Karpas-422 (cell line): ENCODE measurements at places on chromosomes 7 and 10. TPM values are rescaled to one million over a fixed set of nuclear protein-coding genes. Genes with fewer than 3 reads are reported as not detected.

Gene CCDC71L
- 18.7 and 31.0 TPM in 2 replicates for total RNA-seq

DNA sequence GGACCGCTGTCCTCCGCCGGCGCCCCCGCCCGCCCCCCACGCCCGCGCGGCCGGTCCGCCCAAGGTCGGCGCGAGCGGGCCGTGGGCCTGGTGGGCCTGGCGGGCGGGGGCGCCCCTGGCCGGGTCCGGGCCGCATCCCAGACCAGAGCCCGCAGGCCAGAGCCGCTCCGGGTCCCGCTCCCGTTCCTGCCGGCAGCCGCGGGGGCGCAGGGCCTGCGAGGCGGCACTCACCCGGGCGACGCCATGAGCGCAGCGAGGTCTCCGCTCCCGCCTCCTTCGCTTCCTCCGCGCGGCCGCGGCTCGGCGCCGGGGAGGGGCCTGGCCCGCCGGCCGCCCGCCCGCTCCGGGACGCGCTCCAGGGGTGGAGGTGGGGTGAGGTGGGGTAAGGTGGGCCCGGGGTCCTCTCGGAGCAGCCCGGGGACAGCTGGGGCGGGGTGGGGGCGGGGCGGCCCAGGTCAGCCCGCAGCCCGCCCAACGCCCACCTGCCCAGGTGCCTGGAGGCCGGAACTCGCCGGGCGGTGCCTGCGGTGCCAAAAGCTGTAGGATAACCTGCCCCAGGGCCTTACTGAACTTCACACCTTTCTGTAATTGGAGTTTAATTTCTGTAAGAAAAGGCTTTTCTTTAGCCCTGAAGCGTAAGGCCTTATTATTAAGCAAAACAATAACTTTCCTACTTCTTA, at the start of gene URGCP:
Gene URGCP, minus strand, starts transcription at position 266 of the 680 bp plus-strand sequence. Its CDS starts 21 bp downstream, at position 245.
- H3K27ac ChIP-seq, result peak within 1 kb of the TSS; percentile 40; the same call in 1 of the 2 replicates
- no peaks in the 10 kb centered on the region for H3K27me3 ChIP-seq
- H3K4me1 ChIP-seq, result peaks cover 25% of the 10 kb centered on the region
- no peaks in the 10 kb centered on the region for H3K36me3 ChIP-seq
- DNase-seq, result peak; percentile 82
- H3K4me3 ChIP-seq, result peak within 1 kb of the TSS; percentile 75

GRCh38 chr10:63478564-63478963, 12.8 kb upstream of the JMJD1C start:
- no peak overlapping the region for H3K4me3 ChIP-seq
- H3K36me3 ChIP-seq, result no peaks in the 10 kb centered on the region
- DNase-seq, result no peak
- peaks cover 11% of the 10 kb centered on the region for H3K4me1 ChIP-seq

Gene ACSL5
- total RNA-seq, result 55.6 and 63.6 TPM in 2 replicates

GRCh38 chr7:19116121-19117090, 1.0 kb downstream of the TWIST1 start:
- H3K36me3 ChIP-seq, result no peaks in the 10 kb centered on the region
- no peak for DNase-seq
- no peak overlapping the region for H3K27ac ChIP-seq
- no peaks in the 10 kb centered on the region for H3K4me1 ChIP-seq

GRCh38 chr10:15245530-15245929, 77.0 kb upstream of the NMT2 start:
- no peak overlapping the region for H3K4me3 ChIP-seq
- H3K27me3 ChIP-seq, result no peaks in the 10 kb centered on the region
- H3K4me1 ChIP-seq, result no peaks in the 10 kb centered on the region
- no peak overlapping the region for H3K27ac ChIP-seq
- DNase-seq, result peak; percentile 75
- H3K36me3 ChIP-seq, result no peaks in the 10 kb centered on the region

Gene CH25H
- total RNA-seq, result not detected in 2 replicates

Gene BAMBI
- total RNA-seq, result not detected in 2 replicates

GRCh38 chr10:84333864-84334451, 5.6 kb downstream of the CCSER2 start:
- no peak overlapping the region for H3K27ac ChIP-seq
- peaks cover 14% of the 10 kb centered on the region for H3K4me1 ChIP-seq
- H3K36me3 ChIP-seq, result no peaks in the 10 kb centered on the region
- no peak overlapping the region for H3K4me3 ChIP-seq
- peak; percentile 54 for DNase-seq
- H3K27me3 ChIP-seq, result no peaks in the 10 kb centered on the region

Gene CLCN1
- not detected in 2 replicates for total RNA-seq

- H3K4me3 ChIP-seq, result no peak overlapping the region
- no peak for DNase-seq
- no peaks in the 10 kb centered on the region for H3K36me3 ChIP-seq
- no peak overlapping the region for H3K27ac ChIP-seq
Observed at GRCh38 chr10:19944911-19945663, 128.9 kb downstream of the PLXDC2 start.

GRCh38 chr10:90857635-90858460, at the start of gene HTR7:
Gene HTR7 (minus strand): TSS chr10:90858039. CDS start chr10:90857671, 368 bp downstream.
- no peaks in the 10 kb centered on the region for H3K27me3 ChIP-seq
- no peak within 1 kb of the TSS; the same call in 1 of the 2 replicates for H3K4me3 ChIP-seq
- no peak for DNase-seq
- no peaks in the 10 kb centered on the region for H3K4me1 ChIP-seq
- H3K36me3 ChIP-seq, result no peaks in the 10 kb centered on the region
- H3K27ac ChIP-seq, result no peak within 1 kb of the TSS

DNA sequence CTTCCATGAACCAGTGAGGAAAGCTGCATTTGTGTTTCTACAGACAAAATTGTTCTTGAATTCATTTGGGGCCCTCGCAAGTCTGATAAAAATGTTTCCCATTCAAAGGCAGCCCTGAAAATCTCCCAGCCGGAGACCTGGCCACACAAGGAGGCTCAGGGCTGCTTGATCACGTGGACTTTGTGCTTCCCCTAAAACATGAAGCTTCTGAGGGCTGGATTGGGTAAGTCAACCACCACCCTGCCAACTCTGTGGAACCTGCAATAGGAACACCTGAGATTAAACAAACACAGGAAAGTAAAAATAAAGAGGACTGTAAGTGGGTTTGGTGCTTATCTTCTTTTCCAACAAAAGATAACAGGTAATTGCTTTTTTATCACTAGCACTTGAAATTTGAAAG, 133.8 kb downstream of the C10orf90 start:
- no peaks in the 10 kb centered on the region for H3K36me3 ChIP-seq
- DNase-seq, result no peak
- no peaks in the 10 kb centered on the region for H3K4me1 ChIP-seq
- no peaks in the 10 kb centered on the region for H3K27me3 ChIP-seq
- H3K27ac ChIP-seq, result no peak overlapping the region

Gene PRTFDC1
- total RNA-seq, result not detected in 2 replicates

- no peak overlapping the region for H3K27ac ChIP-seq
- H3K27me3 ChIP-seq, result no peaks in the 10 kb centered on the region
- H3K4me3 ChIP-seq, result no peak overlapping the region
Observed at GRCh38 chr10:79306644-79307220, 40.5 kb upstream of the PPIF start.

Gene ANKRD22
- total RNA-seq, result not detected in 2 replicates

DNA sequence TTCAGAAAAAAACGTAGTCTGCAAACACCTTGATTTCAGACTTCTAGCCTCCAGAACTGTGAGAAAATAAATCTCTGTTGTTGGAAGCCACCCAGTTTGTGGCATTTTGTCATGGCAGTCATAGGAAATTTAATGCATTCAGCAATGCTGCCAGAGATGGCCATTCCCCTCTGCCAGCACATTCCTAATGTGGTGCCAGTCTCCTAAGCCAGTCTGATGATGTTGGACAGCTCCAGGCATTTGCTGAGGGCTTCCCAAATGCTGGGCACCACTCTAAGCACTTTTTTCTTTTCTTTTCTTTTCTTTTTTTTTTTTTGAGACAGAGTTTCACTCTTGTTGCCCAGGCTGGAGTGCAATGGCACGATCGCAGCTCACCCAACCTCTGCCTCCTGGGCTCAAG, 666.7 kb upstream of the C7orf33 start:
- H3K4me3 ChIP-seq, result no peak overlapping the region
- no peak overlapping the region for H3K27ac ChIP-seq
- H3K4me1 ChIP-seq, result no peaks in the 10 kb centered on the region
- H3K27me3 ChIP-seq, result no peaks in the 10 kb centered on the region
- H3K36me3 ChIP-seq, result no peaks in the 10 kb centered on the region

GRCh38 chr10:97549587-97550322, 22.8 kb upstream of the ANKRD2 start:
- DNase-seq, result no peak
- no peak overlapping the region for H3K4me3 ChIP-seq
- no peaks in the 10 kb centered on the region for H3K36me3 ChIP-seq
- H3K27me3 ChIP-seq, result no peaks in the 10 kb centered on the region

Gene LRRD1
- not detected in 2 replicates for total RNA-seq

DNA sequence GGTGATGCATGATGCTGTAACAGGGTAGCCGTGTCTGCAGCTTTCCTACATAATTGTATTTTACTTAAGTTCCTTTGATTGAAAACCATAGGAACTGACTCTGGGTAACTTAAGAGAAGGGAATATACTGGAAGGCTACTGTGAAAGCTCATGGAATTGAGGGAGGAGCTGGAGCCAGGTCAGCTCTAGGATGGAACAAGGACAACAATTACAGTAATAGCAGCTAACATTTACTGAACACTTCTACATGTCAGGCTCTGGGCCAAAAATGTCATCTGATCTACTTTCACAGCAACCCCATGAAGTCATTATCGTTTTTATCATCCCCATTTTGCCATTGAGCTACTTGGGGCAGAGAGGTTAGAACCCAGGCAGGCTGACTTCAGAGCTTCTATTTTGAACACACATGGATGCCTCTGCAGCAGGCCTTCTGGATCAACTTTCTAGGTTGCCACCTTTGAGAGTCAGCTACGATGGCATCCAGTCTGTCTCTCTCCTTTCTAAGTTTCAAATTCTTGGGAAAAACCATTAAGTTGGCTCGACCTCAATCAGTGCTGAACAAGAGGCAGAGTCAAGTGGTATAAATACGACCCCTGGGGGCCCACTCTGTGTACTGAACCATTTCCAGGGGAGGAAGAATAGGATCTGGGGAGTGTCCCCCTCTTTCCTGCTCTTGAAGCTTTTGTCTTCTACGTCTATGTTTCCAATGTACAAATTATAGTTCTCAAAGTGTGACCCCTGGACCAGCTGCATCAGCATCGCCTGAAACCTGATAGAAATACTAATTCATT, 272.3 kb upstream of the PLPP4 start:
- H3K4me1 ChIP-seq, result no peaks in the 10 kb centered on the region
- H3K27me3 ChIP-seq, result no peaks in the 10 kb centered on the region
- no peak for DNase-seq
- H3K36me3 ChIP-seq, result peaks cover 94% of the 10 kb centered on the region

- H3K27ac ChIP-seq, result no peak overlapping the region
- H3K4me1 ChIP-seq, result no peaks in the 10 kb centered on the region
- DNase-seq, result no peak
- no peaks in the 10 kb centered on the region for H3K27me3 ChIP-seq
- H3K4me3 ChIP-seq, result no peak overlapping the region
Observed at GRCh38 chr10:79983286-79983909, 34.5 kb upstream of the SFTPD start.

- H3K4me1 ChIP-seq, result no peaks in the 10 kb centered on the region
- H3K27ac ChIP-seq, result no peak overlapping the region
- no peak for DNase-seq
- no peaks in the 10 kb centered on the region for H3K27me3 ChIP-seq
Observed at GRCh38 chr10:128167926-128168520, 41.8 kb upstream of the MKI67 start.

Gene PSPH
- 121 and 200 TPM in 2 replicates for total RNA-seq

GRCh38 chr10:88934900-88935672, 17.5 kb downstream of the ACTA2 start:
- peaks cover 35% of the 10 kb centered on the region for H3K4me1 ChIP-seq
- no peaks in the 10 kb centered on the region for H3K27me3 ChIP-seq
- peak; percentile 85 for DNase-seq
- no peaks in the 10 kb centered on the region; the same call in 1 of the 2 replicates for H3K36me3 ChIP-seq
- H3K27ac ChIP-seq, result no peak overlapping the region
- no peak overlapping the region for H3K4me3 ChIP-seq

DNA sequence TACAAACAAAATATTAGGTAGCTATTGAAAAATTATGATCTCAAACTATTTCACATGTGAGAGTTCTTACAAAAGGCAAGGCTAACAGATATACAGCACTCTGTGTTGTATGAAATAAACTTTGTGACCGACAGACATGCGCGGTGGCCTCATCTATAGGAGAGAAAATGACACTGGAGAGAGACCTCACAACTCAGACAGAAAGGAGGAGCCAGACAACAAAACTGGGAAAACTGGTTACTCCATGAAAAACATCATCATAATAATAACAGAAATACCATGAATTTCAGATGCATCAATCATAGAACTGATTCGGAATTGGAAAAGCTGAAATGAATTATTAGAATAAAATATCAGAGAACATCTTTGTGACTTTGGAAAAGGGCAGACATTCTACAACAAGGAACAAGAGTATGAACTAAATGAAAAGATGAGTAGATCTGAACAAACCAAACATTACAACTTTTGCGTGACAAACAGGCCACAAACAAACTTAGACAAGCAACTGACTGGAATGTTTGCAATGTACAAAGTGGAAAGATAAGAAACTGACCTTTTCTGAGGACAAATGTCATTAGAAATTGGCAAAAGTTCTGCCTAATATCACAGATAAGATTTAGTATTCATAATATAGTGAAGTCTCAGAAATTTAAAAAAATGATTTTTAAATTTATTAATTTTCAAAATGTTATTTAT, 69.3 kb downstream of the TNS3 start:
- DNase-seq, result no peak
- H3K27ac ChIP-seq, result no peak overlapping the region
- no peaks in the 10 kb centered on the region for H3K27me3 ChIP-seq
- H3K36me3 ChIP-seq, result peaks cover 19% of the 10 kb centered on the region; the same call in 1 of the 2 replicates
- no peak overlapping the region for H3K4me3 ChIP-seq

DNA sequence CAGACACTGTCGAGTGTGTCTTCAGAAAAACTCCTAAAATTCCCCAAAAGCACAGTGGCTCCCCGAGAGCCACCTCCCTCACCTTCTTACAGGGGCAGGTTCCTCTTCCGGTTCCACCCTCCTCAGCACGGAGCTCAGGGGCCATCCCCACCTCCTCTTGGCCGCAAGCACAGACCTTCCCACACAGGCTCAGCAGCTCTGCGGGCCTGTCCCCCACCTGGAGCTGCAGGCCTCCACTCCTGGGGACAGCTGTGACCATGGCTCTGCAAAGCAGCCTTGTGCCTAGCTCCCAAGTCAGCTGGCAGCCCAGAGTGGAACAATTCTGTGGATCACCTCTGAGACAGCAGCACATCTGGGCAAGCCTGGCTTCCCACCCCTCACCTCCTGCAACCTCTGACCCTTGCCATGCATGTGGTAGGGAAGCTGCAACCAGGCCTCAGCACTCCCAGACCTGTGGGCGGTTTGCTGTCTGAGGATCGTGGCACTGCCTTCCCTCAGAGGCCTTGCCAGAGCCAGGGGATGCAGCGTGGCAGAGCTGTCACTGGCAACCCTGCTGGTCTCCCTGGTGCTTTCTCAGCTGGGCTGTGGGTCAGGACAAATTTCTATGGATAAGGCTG, 79.7 kb downstream of the ALOX5 start:
- H3K36me3 ChIP-seq, result no peaks in the 10 kb centered on the region
- peak overlapping the region; percentile 9; the same call in 1 of the 2 replicates for H3K4me3 ChIP-seq
- peak; percentile 63 for DNase-seq
- peak overlapping the region; percentile 55 for H3K27ac ChIP-seq
- H3K4me1 ChIP-seq, result peaks cover 33% of the 10 kb centered on the region
- H3K27me3 ChIP-seq, result no peaks in the 10 kb centered on the region

GRCh38 chr10:11865561-11865960, 42.4 kb downstream of the PROSER2 start:
- no peak for DNase-seq
- no peaks in the 10 kb centered on the region for H3K27me3 ChIP-seq
- H3K4me1 ChIP-seq, result peaks cover 19% of the 10 kb centered on the region
- H3K4me3 ChIP-seq, result no peak overlapping the region
- no peak overlapping the region for H3K27ac ChIP-seq
- H3K36me3 ChIP-seq, result no peaks in the 10 kb centered on the region

Gene GARIN1A
- 1.1 and 1.8 TPM in 2 replicates for total RNA-seq
